Inflammatory macrophage treated with lipopolysaccharide for 1 hour (primary cell): ENCODE measurements at places on chromosomes 1 and 21.
A peak's percentile ranks its signal among the peaks of the same experiment; 100 is the strongest.

- DNase-seq, result no peak
Observed at GRCh38 chr1:167110586-167110985, 16.7 kb downstream of the STYXL2 start.

DNA sequence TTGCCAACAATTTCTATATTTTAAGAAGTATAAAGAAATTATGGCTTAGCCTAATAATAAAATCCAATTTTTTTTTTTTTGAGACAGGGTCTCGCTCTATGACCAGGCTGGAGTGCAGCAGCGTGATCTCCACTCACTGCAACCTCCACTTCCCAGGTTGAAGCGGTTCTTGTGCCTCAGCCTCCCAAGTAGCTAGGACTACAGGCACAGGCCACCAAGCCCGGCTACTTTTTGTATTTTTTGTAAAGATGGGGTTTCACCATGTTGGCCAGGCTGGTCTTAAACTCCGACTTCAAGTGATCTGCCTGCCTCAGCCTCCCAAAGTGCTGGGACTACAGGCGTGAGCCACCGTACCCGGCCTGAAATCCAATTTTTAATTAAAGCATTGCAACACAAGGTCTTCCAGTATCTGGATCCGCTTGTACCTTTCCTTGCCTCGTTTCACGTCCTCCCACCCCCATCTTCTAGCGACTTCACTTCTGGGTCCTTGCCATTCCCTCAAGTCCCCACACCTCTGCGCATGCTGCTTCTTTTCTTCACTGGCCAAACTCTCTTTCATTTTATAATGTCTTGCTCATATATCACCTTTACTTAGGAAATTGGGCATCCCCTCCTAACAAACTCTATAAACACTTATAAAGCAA, 2.3 kb downstream of the FUBP1 start:
- no peak for DNase-seq

GRCh38 chr1:106875622-106876021, 180.9 kb upstream of the PRMT6 start:
- no peak for DNase-seq

DNA sequence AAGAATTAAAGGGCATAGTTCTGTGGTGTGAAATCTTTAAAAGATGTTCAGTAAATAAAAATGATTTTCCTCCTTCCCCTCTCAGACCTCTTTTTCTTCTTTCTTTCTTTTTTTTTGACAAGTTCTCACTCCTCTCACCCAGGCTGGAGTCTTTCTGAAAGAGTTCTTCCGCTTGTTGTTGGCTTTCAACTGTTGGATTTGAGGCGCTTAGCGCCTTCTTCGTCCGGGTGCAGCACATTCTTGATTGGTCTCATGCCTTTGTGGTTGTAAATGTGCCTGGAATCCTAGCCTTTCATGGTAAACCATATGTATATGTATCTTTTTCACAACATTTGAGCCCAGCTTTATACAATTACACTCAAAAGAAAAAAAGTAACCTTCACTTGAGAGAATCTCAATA, 980 bp upstream of the METTL18 start:
- no peak for DNase-seq

DNA sequence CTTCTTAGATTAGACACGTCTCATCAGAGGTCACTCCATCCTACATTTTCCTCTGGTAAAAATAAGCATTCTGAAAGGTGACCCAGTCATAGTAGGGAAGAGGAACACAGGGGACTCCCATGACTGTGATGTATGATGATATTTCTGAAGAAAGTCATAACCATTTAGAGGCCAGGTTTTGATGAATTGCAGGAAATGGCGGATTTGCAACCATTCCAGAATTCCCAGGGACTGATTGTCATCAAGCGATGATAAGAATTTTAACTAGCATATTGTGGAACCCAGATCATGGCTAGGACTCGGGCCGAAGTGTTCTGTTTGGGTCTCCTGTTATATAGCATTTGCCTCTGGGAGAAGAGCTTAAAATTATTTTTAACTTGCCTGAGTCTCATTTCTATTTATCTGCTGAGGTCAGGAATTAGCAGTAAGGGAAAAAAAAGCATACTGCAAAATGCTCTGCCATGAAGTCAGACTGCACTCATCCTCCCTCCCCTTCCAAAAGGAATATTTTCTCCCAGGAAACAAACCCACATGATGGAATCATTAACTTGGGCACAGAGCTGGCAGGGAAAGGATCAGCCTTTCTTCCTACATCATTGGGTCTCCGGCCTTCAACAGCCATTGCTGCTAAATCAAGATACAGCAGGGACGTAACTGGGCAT, 286.7 kb downstream of the HLX start:
- peak; percentile 54 for DNase-seq

GRCh38 chr1:7233237-7233540, 447.9 kb downstream of the CAMTA1 start:
- no peak for DNase-seq
